ENCODE measurements at places on chromosomes 2 and 18.

- DNase-seq: no peak
Observed at GRCh38 chr2:202373490-202373889, 2.6 kb upstream of the BMPR2 start.

- DNase-seq: no peak
Observed at GRCh38 chr18:13574761-13575160, 151.6 kb downstream of the FAM210A start.

GRCh38 chr2:240888130-240888889 lies 7.6 kb downstream of the MAB21L4 start:
- no peak for DNase-seq

DNA sequence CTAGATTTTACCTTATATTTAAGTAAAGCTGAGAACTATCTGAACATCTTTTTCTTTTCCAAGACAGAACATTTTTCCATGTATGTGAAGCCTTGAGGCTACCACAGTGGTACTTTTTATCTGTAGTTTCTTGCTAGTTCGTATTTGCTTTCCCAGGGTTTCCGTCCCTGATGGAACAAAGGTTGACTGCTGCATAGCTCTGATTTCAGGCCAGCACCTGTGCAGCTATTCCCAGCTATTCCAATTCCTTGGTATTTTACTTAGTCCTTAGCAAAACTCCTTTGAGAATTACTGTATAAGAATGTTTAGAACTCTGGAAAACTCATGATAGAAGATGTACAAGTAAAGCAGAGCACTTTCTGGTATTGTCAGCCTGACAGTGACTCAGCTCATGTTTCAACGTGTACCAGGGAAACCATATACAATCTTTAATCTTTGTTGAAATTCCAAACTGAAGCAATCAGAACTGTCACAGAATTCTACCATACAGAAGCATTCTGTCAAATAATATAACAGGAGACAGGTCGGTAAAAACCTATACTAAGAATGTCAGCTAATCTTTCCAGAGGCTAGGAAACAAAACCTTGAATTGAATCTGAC lies 162.2 kb downstream of the PKP4 start:
- DNase-seq: no peak

GRCh38 chr2:109372614-109373013 lies 241.2 kb downstream of the SEPTIN10 start:
- no peak for DNase-seq

DNA sequence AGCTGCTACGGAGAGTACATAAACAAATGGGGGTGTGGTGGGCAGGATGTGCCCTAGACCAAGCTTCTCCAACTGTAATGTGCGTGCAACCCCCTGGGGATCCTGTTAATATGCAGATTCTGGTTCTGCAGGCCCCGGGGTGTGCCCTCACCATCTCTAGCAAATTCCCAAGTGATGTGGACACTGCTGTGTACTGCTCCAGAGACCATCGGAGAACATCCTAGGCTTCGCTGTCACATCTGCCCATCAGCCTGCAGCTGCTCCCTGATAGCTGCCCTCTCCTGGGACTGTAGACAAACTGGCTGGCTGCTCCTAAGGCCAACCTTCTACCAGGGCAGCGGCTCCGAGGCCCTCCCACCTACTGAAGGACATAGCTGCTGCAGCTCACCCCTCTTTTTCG lies 3.2 kb downstream of the HS1BP3 start:
- no peak for DNase-seq

DNA sequence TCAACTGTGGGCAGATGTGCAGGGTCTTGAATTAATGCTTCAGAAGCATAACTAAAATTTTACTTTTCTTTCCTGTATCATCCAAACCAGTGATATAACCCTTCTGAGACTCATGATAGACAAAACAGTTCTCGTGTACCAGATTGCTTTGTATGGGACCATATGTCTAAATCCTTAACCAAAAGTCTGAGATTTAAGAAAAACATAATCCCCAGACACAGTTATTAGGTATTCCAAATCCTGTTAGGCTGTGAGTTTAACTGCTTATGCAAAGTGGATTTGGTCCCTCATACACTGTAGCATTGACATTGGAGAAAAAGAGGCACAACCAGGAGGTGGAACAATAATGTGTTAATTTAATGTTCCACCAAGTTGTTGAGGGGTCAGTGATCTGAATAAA lies 235.0 kb downstream of the PMAIP1 start:
- no peak for DNase-seq

GRCh38 chr2:100064165-100064564 lies 78.2 kb downstream of the AFF3 start:
- DNase-seq: no peak

DNA sequence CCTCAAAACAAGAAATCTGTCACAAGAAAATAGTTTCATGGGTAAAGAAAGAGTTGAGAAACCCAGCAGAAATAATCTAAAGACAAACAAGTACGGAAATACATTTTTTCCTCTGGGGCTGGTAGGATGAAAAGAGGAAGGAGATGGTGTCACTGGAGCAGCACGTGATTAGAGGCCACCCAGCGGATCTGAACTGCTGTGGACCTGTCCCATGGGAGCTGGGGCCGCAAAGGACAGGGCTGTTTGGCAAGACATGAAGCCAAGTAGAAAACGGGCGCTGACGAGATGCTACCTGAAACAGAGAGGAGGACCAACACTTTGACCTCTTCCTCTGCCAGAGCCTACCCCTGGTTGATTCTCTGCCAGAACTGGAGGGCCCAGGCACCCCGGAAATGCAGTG lies 295.4 kb upstream of the ATP5MC3 start:
- no peak for DNase-seq

DNA sequence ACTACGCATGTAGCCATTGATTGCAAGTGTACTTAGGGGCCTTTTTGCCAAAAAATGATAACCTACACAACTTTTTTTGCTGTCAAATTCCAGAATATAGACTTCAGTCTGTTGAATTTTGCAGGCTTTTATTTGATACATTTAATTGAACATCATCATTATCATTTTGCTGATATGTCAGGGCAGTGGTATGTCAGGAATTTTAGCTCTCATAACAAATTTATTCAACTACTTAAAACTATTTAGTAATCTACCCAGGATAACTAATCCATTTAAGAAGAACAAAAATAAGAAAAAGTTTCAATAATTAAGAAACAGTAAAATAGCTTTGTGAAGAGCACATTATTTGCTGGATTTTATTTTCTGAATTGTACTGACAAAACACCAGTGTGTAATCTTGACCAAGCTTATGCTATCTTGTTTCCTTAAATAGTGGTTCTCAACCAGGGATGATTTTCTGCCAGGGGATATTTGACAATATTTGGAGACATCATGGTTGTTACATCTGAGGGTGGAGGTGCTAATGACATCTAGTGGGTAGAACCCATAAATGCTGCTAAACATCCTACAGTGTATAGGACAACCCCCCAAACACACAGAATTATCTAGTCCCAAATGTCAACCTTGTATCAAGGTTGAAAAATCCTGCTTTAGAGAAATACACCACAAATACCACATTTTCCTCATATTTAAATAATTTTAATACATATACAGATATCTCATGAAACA lies 12.1 kb upstream of the TTN start:
- no peak for DNase-seq
